ENCODE measurements at places on chromosomes 7 and 10. TPM values are rescaled to one million over a fixed set of nuclear protein-coding genes. Genes with fewer than 3 reads are reported as not detected.

Gene PEX1
- 20.8 TPM for total RNA-seq

Gene ITPRID1
- not detected for total RNA-seq

Gene FAM25G
- not detected for total RNA-seq

DNA sequence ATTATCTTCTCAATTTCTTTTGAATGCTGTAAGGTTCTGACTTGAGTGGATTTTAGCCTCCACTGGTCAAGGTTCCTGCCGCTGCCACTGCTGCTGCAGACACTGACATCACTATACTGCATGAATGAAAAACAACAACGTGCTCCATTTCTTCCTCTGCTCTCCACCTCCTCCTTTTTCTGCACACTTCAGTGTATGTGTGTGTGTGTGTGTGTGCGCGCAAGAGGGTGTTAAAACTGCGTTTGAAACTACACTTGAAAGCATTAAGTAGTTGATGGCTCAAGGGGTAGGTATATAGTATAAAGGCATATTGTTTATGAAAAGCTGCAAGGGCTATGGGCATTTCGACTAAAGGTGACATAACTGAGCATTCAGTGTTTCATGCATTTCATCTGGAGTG is 3.5 kb downstream of the GLCCI1 start:
- H3K36me3 ChIP-seq, result no peaks in the 10 kb centered on the region
- peaks cover 46% of the 10 kb centered on the region for H3K4me1 ChIP-seq
- H3K4me3 ChIP-seq, result no peak overlapping the region
- H3K27ac ChIP-seq, result no peak overlapping the region
- no peaks in the 10 kb centered on the region for H3K27me3 ChIP-seq

- H3K4me3 ChIP-seq, result no peak overlapping the region
- no peak overlapping the region for H3K27ac ChIP-seq
- H3K4me1 ChIP-seq, result peaks cover 6% of the 10 kb centered on the region
- no peaks in the 10 kb centered on the region for H3K27me3 ChIP-seq
- no peak for DNase-seq
Observed at GRCh38 chr10:80150172-80150571, 17.6 kb downstream of the PLAC9 start.

- H3K27ac ChIP-seq, result peak overlapping the region; percentile 13
- no peak overlapping the region for H3K4me3 ChIP-seq
- peaks cover 7% of the 10 kb centered on the region for H3K4me1 ChIP-seq
- no peak for DNase-seq
- peaks cover 8% of the 10 kb centered on the region for H3K36me3 ChIP-seq
Observed at GRCh38 chr7:127940381-127941160, 90.7 kb downstream of the LRRC4 start.

DNA sequence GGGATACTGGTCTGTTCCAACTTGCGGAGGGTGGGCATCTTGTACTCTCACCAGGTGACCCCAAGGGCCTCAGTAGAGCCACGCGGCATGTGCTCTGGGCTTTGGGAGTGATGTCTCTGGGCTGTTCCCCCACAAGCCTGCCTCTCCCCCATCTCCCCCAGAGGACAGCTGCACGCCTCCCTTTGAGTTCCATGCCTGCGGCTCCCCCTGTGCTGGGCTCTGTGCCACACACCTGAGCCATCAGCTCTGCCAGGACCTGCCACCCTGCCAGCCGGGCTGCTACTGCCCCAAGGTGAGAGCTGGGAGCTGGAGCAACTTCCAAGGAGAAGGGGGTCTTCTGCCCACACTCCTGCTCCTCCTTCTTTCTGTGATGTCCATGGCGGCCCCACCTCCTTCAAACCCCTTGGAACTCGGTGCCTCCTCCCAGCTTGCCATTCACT is 15.0 kb upstream of the ZNF862 start:
- no peak overlapping the region for H3K4me3 ChIP-seq
- H3K4me1 ChIP-seq, result no peaks in the 10 kb centered on the region
- H3K27me3 ChIP-seq, result no peaks in the 10 kb centered on the region
- H3K36me3 ChIP-seq, result no peaks in the 10 kb centered on the region

- no peak for DNase-seq
- H3K27ac ChIP-seq, result no peak overlapping the region
- H3K4me1 ChIP-seq, result no peaks in the 10 kb centered on the region
- H3K36me3 ChIP-seq, result no peaks in the 10 kb centered on the region
- H3K4me3 ChIP-seq, result no peak overlapping the region
- H3K27me3 ChIP-seq, result no peaks in the 10 kb centered on the region
Observed at GRCh38 chr10:61565819-61566560, 96.7 kb upstream of the CABCOCO1 start.

- no peaks in the 10 kb centered on the region for H3K4me1 ChIP-seq
- H3K4me3 ChIP-seq, result no peak overlapping the region
- DNase-seq, result no peak
Observed at GRCh38 chr7:126370038-126370668, 882.6 kb downstream of the GRM8 start.

DNA sequence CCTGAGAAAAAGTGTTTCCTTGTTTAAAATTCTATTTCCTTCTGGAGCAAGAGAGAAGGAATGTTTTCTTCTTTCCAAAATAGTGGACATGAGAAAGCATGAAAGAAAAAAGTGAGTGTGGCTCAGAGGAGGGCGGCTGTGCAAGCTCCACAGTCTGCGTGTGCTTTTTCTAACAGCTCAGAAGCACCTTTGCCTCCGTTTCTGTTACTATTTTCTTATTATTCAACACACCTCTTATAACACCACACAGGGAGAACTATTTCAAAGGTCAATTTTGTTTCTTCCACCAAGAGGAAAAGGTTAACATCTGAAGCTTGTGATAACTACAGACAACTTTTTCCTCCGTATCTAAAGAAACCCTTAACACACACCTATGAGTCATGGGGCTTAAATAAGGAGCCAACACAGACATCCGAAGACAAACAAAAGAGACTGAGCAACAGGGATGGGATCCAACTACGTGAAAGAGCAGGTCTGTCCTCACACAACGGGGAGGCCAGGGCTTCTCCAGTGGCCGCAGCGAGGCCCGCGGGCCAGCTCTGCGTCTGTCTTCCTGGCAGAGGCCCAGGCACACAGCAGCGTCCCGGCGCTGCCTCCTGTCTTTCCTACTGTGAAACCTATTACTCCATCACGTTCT is 36.2 kb upstream of the NCAPG2 start:
- H3K4me1 ChIP-seq, result peaks cover 14% of the 10 kb centered on the region
- no peak overlapping the region for H3K27ac ChIP-seq
- H3K4me3 ChIP-seq, result no peak overlapping the region
- H3K36me3 ChIP-seq, result peaks cover 15% of the 10 kb centered on the region
- no peak for DNase-seq
- H3K27me3 ChIP-seq, result no peaks in the 10 kb centered on the region

DNA sequence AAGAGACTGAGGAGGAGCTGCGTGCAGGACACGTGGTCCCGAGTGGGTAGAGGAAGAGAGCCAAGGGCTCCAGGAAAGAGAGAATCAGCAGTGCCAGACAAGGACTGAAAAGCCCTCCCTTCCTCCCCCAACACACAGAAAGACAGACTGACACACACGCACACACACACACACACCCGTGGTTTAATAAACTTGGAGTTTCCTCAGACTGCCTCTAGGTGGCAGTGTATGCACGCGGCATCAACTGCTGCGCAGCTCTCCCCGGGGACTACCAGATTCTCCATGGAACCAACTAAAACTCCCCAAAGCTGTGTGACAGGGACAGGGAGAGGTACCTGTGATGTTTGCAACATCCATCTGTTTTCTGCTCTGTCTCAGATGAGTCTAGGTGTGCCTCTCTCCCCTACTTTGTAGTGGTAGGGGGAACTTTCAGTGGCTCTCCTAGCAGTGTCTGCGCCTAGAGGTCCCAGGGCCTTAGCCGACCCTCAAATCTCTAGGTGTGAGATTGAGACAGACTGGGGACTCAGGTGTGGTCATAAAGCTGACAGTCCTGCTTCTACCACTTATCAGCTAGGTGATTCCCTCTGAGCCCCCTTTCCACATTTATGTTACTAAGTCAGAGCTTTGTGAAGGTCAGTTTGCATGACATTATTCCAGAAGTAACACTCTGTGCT is 9.3 kb upstream of the TSPAN14 start:
- no peaks in the 10 kb centered on the region for H3K36me3 ChIP-seq
- no peak overlapping the region for H3K27ac ChIP-seq
- DNase-seq, result peak; percentile 78

DNA sequence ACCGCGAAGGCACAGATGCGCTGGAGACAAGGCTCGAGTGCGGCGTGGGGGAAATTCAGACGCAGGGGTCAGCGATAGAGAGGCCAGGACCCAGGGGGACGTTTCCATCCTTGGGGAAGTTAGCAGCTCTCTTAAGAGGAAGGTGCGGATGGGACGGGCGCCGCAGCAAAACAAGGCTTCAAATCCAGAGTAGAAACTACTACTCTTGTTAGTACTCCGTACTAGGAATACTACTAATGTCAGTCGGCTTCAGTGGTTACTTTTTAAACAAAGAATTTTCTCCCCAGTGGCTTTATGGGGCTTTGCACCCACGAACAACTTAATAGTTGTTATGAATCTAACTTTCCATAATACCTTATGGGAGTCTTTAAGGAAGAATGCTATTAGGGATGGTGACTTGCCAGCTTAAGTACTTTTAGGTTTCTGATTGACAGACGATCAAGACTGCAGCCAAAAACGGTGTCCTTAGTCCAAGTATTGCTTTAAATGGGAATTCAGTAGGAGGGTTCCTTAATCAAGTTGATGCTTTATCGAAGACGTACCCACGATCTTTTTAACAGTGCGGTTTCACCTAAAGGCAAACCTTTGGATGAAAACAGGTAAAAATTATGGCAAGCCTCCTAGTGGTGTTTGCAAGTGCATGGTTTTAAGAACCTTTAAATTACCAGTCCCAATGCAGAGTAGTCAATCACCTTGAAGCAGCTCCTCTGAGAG is 812 bp upstream of the IDE start:
- H3K4me1 ChIP-seq, result peaks cover 31% of the 10 kb centered on the region
- H3K27ac ChIP-seq, result peak overlapping the region; percentile 85
- peaks cover 1% of the 10 kb centered on the region for H3K36me3 ChIP-seq
- no peaks in the 10 kb centered on the region for H3K27me3 ChIP-seq
- no peak for DNase-seq

GRCh38 chr7:2164646-2165045 is 68.1 kb downstream of the MAD1L1 start:
- H3K4me3 ChIP-seq, result no peak overlapping the region
- no peaks in the 10 kb centered on the region for H3K27me3 ChIP-seq
- peaks cover 4% of the 10 kb centered on the region for H3K4me1 ChIP-seq

DNA sequence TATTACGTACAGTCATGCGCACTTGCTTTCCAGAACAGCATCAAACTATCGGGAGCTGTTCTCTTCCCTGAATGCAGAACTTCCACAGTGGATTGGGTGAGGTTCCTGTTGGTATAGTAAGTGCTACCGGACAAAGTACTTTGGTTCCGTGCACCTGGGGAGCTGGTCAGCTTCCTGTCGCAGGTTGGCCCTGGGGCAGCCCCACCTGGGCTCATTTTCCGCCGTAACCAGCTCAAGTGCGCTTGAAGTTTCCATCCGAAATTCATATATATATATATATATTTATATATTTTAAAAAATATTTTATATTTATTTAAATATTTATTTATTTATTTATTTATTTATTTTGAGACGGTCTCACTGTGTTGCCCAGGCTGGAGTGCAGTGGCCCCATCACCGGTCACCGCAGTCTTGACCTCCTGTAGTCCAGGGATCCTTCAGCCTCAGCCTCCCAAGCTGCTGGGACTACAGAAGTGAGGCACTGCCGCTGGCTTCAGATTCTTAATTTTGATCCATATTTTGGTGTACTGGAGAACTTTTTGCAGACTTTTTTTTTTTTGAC is 6.5 kb downstream of the SCART1 start:
- no peak overlapping the region for H3K4me3 ChIP-seq
- H3K27ac ChIP-seq, result no peak overlapping the region
- DNase-seq, result no peak
- no peaks in the 10 kb centered on the region for H3K36me3 ChIP-seq

DNA sequence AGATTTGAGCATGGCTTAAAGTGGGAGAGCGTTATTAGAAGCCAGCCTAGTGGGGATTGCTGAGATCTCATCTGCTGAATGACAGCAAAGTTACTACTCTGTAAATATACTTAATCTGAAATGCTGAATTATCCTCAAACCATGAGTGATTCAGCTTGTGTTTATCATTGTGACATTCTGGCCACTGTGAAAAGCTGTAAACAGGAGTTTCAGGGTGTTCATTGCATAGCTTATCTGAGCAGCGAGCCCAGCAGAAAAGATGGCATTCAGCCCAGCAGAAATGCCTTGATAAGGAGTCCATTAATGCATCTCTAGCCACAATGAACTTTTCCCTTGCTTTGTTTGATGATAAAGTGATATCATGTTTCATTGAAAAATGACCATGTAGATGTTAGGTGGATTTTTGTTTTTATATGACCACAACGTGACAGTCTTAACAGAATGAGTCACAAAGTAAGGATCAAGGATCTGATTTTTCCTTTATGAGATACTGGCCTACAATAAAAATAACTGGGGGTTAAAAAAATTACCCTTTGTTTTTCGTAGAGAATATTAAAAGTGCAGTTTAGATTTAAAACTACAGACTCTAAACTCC is 7.8 kb downstream of the TES start:
- H3K27me3 ChIP-seq, result no peaks in the 10 kb centered on the region
- no peak for DNase-seq
- H3K4me3 ChIP-seq, result peak overlapping the region; percentile 72
- peaks cover 4% of the 10 kb centered on the region for H3K36me3 ChIP-seq
- H3K27ac ChIP-seq, result peak overlapping the region; percentile 89
- peaks cover 91% of the 10 kb centered on the region for H3K4me1 ChIP-seq

DNA sequence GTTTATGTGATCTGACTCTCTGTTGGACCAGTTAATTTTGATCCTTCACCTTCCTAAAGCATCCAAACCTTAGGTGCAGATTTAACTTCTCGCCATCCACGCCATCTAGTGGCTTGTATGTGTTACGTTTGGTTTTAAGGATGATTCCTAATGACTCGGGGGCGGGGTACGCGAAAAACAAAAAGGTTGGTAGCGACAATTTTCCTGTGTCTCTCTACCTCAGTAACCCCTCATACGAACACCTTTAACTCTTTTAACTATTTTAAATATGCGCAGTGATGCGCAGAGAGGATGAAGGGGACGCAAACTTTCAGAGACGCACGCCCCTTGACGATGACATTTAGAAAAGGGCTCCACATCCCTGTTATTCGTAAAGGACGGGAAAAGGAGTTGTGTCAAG is 714 bp upstream of the KCND2 start:
- DNase-seq, result no peak
- no peaks in the 10 kb centered on the region for H3K36me3 ChIP-seq
- peak overlapping the region; percentile 68 for H3K4me3 ChIP-seq

DNA sequence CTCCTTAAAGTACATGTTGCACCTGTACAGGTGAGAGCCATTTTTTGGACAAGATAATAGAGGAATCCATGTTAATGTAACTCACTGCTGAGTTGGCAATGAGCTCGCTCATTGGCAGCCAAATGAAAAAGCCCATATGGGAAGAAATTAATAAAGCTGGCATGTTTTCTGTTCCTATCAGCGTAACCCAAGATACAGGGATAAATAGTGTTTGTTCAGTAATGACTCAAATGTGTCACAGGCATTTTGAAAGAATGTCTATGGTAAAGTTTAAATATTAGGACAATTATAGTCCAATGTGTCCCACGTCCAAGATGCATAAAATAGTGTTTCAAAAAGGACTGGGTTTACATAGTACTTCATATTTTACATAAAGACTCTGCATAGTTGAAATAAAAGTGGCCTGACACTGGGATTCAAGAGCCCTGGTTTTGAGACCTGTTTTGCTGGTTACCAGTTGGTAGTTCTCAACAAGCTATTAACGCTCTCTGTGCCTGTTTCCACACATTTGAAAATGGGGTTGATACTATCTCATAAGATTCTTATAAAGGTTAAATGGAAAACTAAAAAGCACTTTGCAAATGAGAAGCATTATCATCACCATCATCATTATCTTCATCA is 49.1 kb downstream of the MTURN start:
- H3K27ac ChIP-seq, result no peak overlapping the region
- no peak for DNase-seq
- peaks cover 10% of the 10 kb centered on the region for H3K36me3 ChIP-seq
- H3K4me3 ChIP-seq, result no peak overlapping the region
- H3K27me3 ChIP-seq, result no peaks in the 10 kb centered on the region
- H3K4me1 ChIP-seq, result peaks cover 5% of the 10 kb centered on the region

All from activated T-cell treated with anti-CD3 and anti-CD28 coated beads, Interleukin-2, amount 50 U/mL, for 72 hours (primary cell).